T47D (cell line): ENCODE measurements at places on chromosomes 7 and 10.

- DNase-seq = no peak
These were observed 998.3 kb downstream of the GATA3 start for GRCh38 chr10:9052767-9053166.

DNA sequence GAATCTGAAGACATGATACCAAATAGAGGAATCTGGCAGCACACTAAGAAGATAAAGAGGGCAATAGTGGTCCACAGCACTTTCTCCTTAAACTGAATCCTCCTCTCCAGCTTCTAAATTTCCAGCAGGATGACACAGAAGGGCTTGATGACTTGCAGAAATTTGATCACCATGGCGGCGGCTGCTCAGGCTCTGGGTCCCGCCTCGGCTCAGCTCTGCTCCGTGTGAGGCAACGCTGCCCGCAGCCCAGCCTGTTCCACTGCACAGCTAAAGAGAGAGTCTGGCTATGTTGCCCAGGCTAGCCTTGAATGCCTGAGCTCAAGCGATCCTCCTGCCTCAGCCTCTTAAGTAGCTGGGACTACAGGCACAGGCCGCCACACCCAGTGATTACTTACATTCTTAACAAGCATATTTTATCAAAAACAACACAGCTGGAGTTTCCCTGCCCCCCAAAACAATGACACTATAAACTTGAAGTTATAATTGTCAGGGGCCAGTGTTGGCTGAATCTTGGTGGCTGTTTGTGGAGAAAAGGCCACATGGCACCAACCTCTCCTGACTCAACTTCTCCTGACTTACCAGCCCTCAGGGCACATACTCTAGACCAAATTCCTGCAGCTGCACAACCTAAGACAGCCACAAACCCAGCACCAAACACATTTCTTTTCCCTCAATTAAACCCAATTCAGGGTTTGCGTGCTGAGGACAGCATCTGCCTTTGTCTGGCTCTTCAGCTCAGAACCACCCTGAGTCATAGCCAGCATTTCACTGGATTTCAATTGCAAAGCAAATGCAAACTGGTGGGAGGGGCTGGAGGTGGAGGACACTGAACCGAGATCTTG lies 11.6 kb upstream of the TNPO3 start:
- DNase-seq = no peak

DNA sequence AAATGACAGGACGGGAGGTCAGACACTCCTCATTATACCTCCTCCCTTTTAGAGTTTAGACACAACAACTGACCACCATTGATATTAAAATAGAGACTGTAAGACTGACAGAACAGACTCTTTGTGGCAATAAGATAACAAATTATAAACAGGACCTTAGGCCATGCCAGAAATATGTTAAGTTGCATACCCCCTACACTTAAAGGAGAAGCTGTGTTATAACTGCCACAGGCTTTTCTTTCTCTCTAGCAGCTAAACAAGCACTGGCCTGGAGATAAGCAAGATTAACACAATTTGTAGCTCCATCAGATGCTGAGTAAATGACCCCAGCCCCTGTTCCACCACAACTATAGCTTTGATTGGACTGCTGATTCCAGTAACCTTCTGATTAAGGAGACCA lies 10.5 kb upstream of the UNC5B start:
- no peak for DNase-seq

DNA sequence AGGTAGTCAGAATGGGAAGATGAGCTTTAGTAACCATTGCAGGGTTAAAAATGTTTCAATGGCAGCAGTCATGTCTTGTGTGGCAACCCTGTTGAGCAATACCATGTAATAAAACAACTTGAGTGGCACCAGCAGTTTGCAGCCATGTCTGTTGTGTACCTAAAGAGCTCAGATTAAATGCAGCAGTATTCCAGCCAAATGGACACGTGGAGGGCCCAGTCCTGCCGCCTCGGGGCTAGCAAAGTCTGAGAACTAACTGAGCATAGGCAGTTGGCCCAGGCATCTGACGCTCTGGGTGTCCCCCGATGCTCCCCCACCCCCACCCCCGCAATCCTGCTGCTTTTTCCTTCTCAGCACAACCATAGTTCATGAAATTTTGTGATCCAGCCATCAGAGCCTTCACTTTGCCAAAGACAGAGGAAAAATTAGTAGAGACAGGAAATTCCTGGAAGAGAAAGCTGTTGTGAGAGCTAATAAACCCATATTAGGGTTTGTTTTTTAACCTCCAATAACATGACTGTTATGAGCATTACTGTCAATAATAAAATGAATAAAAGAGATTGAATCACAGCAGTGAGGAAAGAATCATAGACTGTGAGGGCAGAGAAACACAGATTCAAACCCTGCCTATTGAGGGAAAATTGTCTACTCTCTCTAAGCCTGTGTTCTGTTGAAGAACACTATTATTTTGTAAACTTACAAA lies 220.6 kb upstream of the RHOBTB1 start:
- peak; percentile 80 for DNase-seq
